Activated CD8-positive, alpha-beta memory T cell treated with anti-CD3 and anti-CD28 coated beads, Interleukin-2, amount 10 ng/mL, durations not matched to agents 7 days and 5 days (primary cell): ENCODE measurements at places on chromosomes 12 and 14.
A peak's percentile ranks its signal among the peaks of the same experiment; 100 is the strongest.

GRCh38 chr14:104263675-104264358 lies 125.4 kb downstream of the KIF26A start:
- no peaks in the 10 kb centered on the region for H3K4me1 ChIP-seq
- DNase-seq = no peak
- no peak overlapping the region for H3K4me3 ChIP-seq
- H3K27ac ChIP-seq = no peak overlapping the region

DNA sequence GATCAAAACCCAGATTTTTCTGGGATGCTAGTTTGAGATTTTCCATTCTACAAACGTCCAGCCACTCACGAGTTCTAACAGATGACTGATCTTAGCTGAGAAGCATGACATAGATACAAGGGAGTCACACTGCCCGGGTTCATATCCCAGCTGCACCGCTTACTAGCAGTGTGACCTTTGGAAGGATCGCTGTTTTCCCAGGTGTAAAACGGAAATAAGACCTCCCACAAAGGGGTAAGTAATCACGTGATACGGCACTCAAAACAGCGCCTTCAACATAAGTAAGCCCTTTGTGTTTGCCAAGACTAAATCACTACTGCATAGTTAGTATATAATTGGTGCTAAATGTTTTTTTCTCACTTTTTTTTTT lies 624 bp upstream of the PWP1 start:
- peaks cover 31% of the 10 kb centered on the region for H3K4me1 ChIP-seq
- no peaks in the 10 kb centered on the region for H3K27me3 ChIP-seq
- H3K4me3 ChIP-seq = peak overlapping the region; percentile 90

- no peak overlapping the region for H3K4me3 ChIP-seq
- no peaks in the 10 kb centered on the region for H3K4me1 ChIP-seq
- no peak for DNase-seq
Measured at GRCh38 chr12:98256830-98257229, 258.6 kb upstream of the TMPO start.

DNA sequence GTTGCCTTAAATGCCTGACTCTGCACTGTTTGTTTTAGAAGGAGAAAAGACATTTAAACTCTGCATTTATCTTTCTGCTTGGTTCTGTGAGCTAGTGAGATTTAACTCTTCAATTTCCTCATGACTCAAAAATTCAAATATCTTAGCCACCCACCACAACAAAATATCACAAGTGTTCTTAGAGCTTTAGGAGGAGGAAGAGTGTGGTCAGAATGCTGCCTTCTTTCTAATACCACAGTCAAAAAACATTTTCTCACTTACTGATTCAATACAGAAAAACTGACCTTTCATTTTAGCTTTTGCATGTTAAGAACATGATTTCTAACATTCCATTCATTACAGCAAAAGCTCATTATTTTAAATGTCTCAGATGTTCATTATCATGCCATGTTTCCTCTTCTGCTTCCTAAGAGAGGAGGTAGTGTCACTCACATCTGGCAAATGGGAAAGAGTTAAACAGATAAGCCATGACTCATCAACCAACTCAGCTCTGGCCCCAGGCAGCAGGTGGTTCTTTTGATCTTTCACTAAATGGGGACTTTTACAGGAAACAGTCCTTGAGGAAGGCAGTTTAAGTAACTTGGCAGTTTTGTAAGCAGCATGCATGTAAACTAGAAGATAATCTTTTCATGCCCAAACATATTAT lies 56.4 kb upstream of the RNU6-8 start:
- H3K4me3 ChIP-seq = no peak overlapping the region
- H3K27me3 ChIP-seq = no peaks in the 10 kb centered on the region
- peaks cover 8% of the 10 kb centered on the region for H3K36me3 ChIP-seq
- H3K27ac ChIP-seq = peak overlapping the region; percentile 47
- DNase-seq = no peak
- peaks cover 20% of the 10 kb centered on the region for H3K4me1 ChIP-seq

DNA sequence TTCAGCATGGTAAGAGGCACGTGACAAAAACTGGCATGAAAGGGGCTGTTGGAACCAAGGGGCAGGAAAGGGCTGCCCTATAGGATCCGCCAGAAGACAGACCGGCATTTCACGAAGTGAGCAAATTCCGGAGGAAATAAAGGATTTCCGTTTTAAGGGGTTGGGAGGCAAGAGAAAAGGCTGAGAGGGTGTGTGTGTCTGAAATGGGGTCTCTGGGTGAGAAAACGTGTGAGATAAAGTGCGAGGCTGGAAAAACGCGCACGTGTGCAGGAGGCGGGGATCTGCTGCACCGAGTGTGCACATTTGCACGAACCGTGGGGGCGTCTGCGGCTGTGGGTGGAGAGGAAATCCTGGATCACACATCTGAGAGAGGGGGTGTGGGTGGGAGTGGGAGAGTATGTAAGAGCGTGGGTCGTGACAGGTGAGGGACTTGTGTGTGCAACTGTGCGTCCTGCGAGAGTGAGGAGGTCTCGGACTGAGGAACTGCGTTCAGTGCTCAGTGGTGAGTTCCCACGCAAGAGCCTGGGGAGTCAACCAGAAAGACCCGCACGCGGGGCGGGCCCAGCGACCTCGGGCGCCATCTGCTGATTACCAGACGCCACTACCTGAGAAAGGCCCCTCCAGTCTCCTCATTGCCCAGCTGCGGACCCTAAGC lies 37.0 kb upstream of the P2RX7 start:
- H3K27me3 ChIP-seq = peaks cover 22% of the 10 kb centered on the region
- peak; percentile 87 for DNase-seq

GRCh38 chr12:3697311-3697870 lies 55.5 kb downstream of the CRACR2A start:
- no peaks in the 10 kb centered on the region for H3K27me3 ChIP-seq
- H3K4me3 ChIP-seq = no peak overlapping the region

DNA sequence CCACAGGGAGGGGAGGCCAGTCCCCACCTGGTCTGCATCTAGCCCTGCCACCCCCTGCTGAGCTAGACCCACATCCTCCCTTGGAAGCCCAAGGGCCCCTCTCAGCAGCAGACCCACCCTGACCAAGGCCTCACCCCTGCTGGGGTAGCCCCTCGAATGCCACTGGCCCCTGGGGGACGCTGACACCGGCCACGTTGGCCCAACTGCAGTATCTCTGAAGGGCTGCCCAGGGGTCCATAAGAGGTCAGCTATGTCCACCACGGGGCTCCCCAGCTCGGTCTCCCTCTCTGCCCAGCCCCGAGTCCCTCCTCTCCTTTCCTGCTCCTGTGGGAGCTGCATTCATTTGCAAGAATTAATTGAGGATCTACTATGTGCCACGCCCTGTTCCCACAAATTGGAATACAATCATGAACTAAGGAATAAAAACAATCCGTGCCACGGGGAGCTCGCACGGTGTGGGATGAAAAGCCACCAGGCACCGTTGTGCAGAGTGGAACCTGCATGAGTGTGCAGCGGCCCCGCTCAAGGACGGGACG lies 71.4 kb downstream of the GALNT9 start:
- no peak overlapping the region for H3K4me3 ChIP-seq
- H3K27me3 ChIP-seq = peaks cover 2% of the 10 kb centered on the region
- no peak for DNase-seq
- H3K36me3 ChIP-seq = no peaks in the 10 kb centered on the region
- H3K4me1 ChIP-seq = no peaks in the 10 kb centered on the region
